H7 (cell line): ENCODE measurements at places on chromosomes 3 and 15. TPM values are rescaled to one million over a fixed set of nuclear protein-coding genes. Genes with fewer than 3 reads are reported as not detected.

Gene NR2E3
- 0.14 and 0.33 TPM in 2 replicates for total RNA-seq

Gene TRIM71
- total RNA-seq, result 105 and 151 TPM in 2 replicates

Gene GADL1
- total RNA-seq, result not detected in 2 replicates

Gene UCN2
- 0.15 and 0.69 TPM in 2 replicates for total RNA-seq

Gene CCR4
- not detected in 2 replicates for total RNA-seq

Gene SEMA3F
- total RNA-seq, result 40.5 and 44.5 TPM in 2 replicates

Gene CACNA2D2
- total RNA-seq, result 5.5 and 5.9 TPM in 2 replicates

Gene CAPN7
- 10.6 and 14.3 TPM in 2 replicates for total RNA-seq

Gene IQCF5
- total RNA-seq, result not detected in 2 replicates

DNA sequence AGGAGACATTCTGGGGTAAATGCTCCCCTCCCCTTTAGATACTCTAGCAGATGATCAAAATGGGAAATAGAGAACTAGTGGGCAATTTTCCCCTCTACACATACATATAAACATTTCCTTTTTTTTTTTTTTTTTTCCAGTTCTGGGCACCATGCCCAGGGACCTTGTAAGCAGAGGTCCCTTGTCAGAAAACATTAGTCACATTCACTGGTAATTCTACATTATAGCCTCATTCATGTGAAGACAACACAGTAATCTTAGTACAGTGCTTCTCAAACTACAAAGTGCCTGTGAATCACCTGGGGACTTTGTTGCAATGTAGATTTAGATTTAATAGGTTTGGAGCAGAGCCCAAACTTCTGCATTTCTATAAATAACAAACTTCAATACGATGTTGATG is 60.1 kb upstream of the ACTC1 start:
- no peak for DNase-seq

- DNase-seq, result no peak
Measured at GRCh38 chr15:41940441-41940857, 31.9 kb downstream of the EHD4 start.

- no peak for DNase-seq
Measured at GRCh38 chr15:39407116-39407515, 173.8 kb upstream of the THBS1 start.

DNA sequence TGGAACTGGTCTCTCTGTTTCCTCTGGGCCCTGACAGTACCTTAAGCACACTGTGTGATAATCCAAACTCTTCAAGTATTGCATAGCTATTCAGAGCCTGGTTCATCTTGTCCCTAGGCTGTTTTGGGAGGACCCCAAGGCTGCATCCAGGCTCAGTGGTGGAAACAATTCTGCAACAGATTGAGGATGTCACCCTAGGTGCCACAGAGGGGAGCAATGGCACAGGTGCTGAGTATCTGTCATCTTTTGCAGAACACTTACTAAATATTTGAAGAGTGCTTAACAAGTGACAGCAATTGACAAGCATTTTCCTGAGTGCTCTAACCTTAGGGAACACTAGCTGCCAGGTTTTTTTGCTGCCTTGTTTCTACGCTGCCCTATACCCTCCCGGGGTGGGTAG is 27.8 kb downstream of the STARD5 start:
- no peak for DNase-seq

- peak; percentile 69 for DNase-seq
Measured at GRCh38 chr3:126850370-126851085, 132.4 kb upstream of the PLXNA1 start.

DNA sequence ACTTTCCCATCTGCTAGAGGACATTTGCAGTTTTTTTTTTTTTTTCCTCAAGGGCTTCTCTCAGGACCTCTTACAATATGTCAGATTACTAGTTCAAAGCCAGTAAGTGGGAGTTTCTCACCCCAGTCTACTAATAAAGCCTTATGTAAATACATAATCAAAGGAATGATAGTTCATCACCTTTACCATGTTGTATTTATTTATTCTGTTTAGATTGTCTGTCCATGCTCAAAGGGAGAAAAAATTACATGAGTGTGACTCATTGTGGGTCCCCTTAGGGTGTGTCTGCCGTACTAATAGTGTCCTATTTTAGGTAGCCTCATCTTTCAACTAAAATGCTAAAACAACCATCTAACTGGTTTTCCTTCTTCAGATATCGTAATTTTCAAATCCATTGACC is 917.6 kb downstream of the EPHA3 start:
- DNase-seq, result no peak

DNA sequence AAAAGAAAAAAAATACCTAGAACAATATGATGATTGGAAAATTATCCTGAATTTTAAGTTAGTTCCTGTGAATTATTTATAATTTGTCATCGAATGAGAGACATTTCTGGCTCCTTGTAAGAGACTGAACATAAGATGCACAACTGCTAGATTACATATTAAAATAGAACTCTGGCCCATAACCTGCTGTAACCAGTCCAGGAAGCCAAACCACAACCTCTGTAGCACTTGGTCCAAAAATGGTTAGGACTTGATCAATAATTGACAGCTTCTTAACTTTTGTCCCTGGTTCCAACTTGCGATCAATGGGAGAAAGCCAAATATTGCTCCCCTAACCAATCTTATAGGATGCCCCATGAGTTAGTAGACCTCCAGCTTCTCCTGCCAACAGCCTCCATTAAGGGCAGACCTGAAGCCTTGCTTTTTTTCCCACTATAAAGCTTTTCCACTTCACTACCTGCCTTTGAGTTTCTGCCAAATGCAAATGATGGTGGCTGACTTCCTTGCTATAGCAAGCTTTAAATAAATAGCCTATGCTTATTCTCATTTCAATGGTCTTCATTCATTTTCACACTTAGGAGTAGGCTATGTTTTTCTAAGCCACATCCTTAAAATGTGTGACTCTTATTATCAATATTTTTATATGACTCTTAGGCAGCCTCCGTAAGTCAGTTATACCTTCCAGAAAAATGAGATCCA is 224.0 kb upstream of the ARHGEF26 start:
- no peak for DNase-seq

DNA sequence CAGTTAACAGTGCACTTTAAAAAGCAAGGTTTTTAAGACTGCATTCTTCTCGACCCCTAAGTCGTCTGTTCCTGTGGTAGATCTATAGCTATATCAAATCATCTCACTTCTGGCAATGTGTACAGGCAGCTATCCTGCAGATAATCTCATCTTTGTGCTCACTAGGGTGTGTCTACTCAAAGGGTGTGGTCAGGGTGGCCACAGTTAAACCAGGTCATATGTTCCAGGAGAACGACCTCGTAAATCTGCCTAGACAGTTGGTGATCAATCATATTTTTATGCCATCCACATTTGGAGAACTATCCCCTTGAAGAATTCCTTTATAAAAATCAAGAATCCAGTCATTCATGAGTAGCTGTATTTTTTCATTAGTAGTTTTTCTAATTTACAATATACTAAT is 3.0 kb downstream of the VEPH1 start:
- no peak for DNase-seq

GRCh38 chr15:77094397-77095030 is 23.6 kb upstream of the TSPAN3 start:
- peak; percentile 76 for DNase-seq

GRCh38 chr3:13120289-13120927 is 47.2 kb upstream of the IQSEC1 start:
- DNase-seq, result no peak

DNA sequence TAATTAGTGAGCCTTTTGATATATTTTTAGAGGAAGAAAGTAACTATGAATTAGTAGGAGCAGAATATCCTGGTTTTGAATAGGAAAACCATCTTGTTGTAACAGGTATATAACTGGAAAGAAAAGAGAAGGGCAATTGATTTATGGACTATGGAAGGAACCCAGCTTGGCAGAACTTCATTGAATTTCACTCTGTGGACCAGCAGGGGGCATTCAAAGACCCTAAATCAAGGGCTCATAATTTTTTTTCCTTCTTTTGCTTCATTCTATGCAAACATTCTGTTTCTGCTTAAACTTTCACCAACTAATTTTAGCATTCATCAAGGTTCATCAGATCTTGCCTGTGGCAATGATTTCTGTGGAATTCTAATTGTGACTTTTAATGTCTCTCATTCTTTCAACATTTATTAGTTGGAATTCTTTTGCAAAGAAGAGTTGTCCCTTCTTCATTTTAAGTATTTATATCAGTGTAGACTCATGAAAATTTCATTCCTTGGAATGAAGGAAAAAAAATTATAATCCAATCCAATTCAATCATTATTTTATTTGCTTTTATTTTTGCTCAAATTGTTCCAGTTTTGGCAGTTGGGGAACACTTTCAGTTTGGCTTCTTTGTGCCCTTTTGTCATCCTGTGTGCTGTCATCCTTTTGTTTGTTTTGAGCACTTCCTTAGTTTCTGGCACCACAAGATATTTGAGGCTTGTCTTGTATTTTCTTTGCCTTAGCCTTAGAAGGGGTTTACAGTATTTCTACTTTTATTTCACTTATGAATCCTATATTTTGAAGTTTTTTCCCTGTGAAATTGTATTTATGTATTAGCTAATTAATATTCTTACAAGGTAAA is 30.4 kb downstream of the NXPE3 start:
- DNase-seq, result peak; percentile 39

DNA sequence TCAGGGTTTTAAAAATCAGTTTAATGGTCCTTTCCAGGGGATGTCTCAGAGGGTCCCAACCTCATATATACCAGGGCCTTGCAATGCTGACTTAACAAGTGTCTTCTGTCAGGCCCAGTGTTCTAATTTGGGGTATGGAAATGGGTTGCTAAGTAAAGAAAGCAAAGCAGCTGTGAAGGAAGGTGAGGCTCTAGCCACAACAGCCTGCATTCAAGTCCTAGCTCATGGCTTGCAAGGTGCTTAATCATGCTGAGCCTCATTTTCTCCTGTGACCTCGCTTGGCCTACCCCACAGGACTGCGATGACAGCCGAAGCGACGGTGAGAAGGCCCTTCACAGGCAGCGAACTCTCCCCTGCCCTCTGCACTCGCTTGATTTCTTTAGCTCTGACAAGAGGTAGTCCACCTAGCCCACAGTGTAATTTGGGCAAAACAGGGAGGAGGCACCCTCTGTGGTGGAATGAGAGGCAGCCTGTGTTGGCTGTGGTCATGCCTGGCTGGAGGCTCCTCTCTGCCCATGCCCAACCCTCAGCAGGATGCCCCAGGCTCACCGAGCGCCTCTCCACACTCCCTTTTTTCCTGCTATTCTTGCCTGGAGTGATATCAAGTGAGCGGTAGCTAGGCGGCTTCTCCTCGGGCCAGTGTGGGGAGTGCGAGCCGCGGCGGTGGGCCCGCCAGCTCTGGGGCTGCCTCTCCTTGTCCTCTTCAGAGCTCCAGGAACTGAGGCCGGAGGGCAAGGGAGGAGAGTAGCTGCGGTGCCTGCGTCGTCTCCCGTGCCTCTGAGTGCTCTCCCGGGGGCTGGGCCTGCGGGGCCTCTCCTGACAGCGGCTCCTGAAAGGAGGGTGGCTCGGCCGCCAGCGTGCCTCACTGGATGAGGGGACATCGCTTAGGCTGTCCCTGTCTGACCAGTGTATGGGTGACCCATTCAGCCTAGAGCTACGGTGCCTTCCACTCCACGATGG is 29.2 kb downstream of the ILDR1 start:
- no peak for DNase-seq
